GM12878 (cell line): ENCODE measurements at places on chromosomes 3 and 15. TPM values are rescaled to one million over a fixed set of nuclear protein-coding genes. Genes with fewer than 3 reads are reported as not detected.

- no peak overlapping the region for H3K27ac ChIP-seq
- DNase-seq: no peak
- no peaks in the 10 kb centered on the region for H3K4me1 ChIP-seq
- no peaks in the 10 kb centered on the region for H3K27me3 ChIP-seq
- no peaks in the 10 kb centered on the region; the same call in 1 of the 2 replicates for H3K36me3 ChIP-seq
Measured at GRCh38 chr3:67567893-67568292, 86.5 kb downstream of the SUCLG2 start.

- no peaks in the 10 kb centered on the region for H3K27me3 ChIP-seq
- no peak overlapping the region for H3K27ac ChIP-seq
- no peaks in the 10 kb centered on the region for H3K4me1 ChIP-seq
- no peak overlapping the region for H3K4me3 ChIP-seq
- no peaks in the 10 kb centered on the region for H3K36me3 ChIP-seq
Measured at GRCh38 chr3:78875851-78876250, 891.9 kb downstream of the ROBO1 start.

- no peak for DNase-seq
- no peaks in the 10 kb centered on the region for H3K36me3 ChIP-seq
- no peak overlapping the region for H3K27ac ChIP-seq
- no peaks in the 10 kb centered on the region for H3K27me3 ChIP-seq
Measured at GRCh38 chr3:176578316-176578715, 619.0 kb downstream of the TBL1XR1 start.

- no peaks in the 10 kb centered on the region for H3K36me3 ChIP-seq
- H3K4me1 ChIP-seq: no peaks in the 10 kb centered on the region
- no peak overlapping the region for H3K27ac ChIP-seq
- H3K27me3 ChIP-seq: no peaks in the 10 kb centered on the region; the same call in 1 of the 2 replicates
- no peak overlapping the region for H3K4me3 ChIP-seq
Measured at GRCh38 chr3:117665296-117665695, 955.7 kb downstream of the TUSC7 start.

DNA sequence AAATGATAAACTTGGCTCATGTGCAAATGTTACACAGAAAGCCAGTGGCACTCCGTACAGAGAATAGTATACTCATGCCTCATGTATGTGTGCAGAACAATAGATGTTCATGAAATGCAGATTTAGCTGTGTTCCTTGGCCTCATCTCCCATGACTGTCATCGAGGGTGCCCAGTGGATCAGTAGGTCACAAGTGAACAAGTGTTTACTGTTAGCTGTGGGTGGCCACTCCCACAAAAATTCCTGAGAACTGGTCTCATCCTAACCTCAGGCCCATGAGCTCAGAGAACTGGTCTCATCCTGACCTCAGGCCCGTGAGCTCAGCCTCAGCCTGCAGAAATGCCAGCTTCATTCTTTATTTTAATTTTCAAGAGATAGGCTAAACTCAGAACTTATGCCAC, 124.1 kb downstream of the GADL1 start:
- H3K36me3 ChIP-seq: no peaks in the 10 kb centered on the region
- DNase-seq: no peak
- no peaks in the 10 kb centered on the region; the same call in 1 of the 2 replicates for H3K27me3 ChIP-seq
- no peak overlapping the region for H3K27ac ChIP-seq
- H3K4me3 ChIP-seq: no peak overlapping the region
- no peaks in the 10 kb centered on the region for H3K4me1 ChIP-seq

GRCh38 chr3:83734656-83735055, 1224.1 kb upstream of the CADM2 start:
- H3K4me3 ChIP-seq: no peak overlapping the region
- DNase-seq: no peak
- no peaks in the 10 kb centered on the region for H3K27me3 ChIP-seq
- no peak overlapping the region for H3K27ac ChIP-seq

- H3K4me3 ChIP-seq: no peak overlapping the region
- no peaks in the 10 kb centered on the region for H3K36me3 ChIP-seq
- no peak for DNase-seq
- no peaks in the 10 kb centered on the region for H3K4me1 ChIP-seq
- H3K27me3 ChIP-seq: no peaks in the 10 kb centered on the region
- H3K27ac ChIP-seq: no peak overlapping the region
Measured at GRCh38 chr15:61220125-61220524, 9.0 kb downstream of the RORA start.

DNA sequence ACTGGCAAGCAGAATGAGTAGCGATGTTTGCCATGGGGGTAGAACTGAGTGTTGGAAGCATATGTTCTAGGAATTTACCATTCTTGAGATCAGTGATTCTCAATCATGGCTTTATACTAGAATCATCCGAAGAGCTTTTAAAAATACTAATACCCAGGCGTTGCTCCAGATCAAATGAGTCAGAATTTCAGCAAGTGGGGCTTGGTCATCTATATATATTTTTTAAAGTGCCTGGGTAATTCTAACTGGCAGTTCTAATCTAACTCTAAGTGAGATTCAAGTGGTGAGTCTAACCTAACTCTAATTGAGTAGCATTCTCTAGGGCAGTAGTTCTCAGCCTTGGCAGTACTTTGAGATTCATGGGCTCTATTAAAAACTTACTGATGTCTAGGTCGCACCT, 20.8 kb downstream of the TM4SF1 start:
- H3K27me3 ChIP-seq: no peaks in the 10 kb centered on the region
- no peaks in the 10 kb centered on the region for H3K4me1 ChIP-seq
- no peak overlapping the region for H3K27ac ChIP-seq
- H3K36me3 ChIP-seq: no peaks in the 10 kb centered on the region

DNA sequence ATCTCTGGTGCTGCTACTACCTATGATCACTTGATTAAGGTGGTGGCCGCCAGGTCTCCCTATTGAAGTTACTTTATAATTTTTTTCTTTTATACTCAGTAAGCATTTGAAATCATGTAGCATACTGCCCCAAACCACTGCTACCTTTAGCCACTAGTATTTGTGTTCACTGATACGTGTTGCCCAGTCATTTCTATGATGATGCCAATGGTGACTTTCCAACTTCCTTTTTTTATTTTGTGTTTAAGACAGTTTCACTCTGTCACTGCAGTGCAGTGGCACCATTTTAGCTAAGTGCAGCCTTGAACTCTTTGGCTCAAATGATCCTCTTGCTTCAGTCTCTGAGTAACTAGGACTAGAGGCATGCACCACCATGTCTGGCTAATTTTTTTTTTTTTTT, 598.2 kb downstream of the NAALADL2 start:
- DNase-seq: no peak
- H3K4me3 ChIP-seq: no peak overlapping the region
- H3K36me3 ChIP-seq: no peaks in the 10 kb centered on the region
- H3K27ac ChIP-seq: no peak overlapping the region

DNA sequence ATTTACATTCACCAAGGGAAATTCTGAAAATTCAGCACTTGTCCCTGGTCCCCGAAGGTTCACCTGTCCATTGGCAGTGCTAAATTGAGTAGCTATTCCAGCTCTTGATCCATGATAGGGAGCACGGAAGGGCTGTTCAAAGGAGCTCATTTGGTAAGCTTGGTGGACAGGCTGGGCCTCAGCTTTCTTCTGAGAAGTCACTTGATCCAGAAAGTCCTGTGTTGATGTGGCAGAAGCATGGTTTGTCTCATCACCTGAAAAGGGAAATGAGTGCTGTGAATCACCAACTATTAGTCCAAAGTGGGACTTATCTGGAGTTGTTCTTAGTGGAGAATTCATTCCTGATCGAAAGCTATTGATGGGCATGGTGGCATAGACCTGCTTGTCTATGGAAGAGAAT, 19.9 kb upstream of the SLC12A8 start:
- no peak overlapping the region for H3K27ac ChIP-seq
- H3K27me3 ChIP-seq: no peaks in the 10 kb centered on the region
- H3K4me3 ChIP-seq: no peak overlapping the region
- peaks cover 11% of the 10 kb centered on the region for H3K36me3 ChIP-seq

- H3K4me1 ChIP-seq: no peaks in the 10 kb centered on the region
- no peak for DNase-seq
- no peaks in the 10 kb centered on the region; the same call in 1 of the 2 replicates for H3K27me3 ChIP-seq
- no peak overlapping the region for H3K4me3 ChIP-seq
- H3K36me3 ChIP-seq: no peaks in the 10 kb centered on the region
- H3K27ac ChIP-seq: no peak overlapping the region
Measured at GRCh38 chr3:190012784-190013183, 107.9 kb downstream of the P3H2 start.

GRCh38 chr15:74443100-74443909, 9.5 kb upstream of the SEMA7A start:
- H3K4me3 ChIP-seq: no peak overlapping the region
- H3K27ac ChIP-seq: no peak overlapping the region
- H3K27me3 ChIP-seq: no peaks in the 10 kb centered on the region
- DNase-seq: no peak

GRCh38 chr3:152196782-152197181, 71.9 kb upstream of the MBNL1 start:
- peaks cover 37% of the 10 kb centered on the region for H3K4me1 ChIP-seq
- H3K4me3 ChIP-seq: peak overlapping the region; percentile 30; the same call in 1 of the 2 replicates
- DNase-seq: no peak
- H3K36me3 ChIP-seq: no peaks in the 10 kb centered on the region

DNA sequence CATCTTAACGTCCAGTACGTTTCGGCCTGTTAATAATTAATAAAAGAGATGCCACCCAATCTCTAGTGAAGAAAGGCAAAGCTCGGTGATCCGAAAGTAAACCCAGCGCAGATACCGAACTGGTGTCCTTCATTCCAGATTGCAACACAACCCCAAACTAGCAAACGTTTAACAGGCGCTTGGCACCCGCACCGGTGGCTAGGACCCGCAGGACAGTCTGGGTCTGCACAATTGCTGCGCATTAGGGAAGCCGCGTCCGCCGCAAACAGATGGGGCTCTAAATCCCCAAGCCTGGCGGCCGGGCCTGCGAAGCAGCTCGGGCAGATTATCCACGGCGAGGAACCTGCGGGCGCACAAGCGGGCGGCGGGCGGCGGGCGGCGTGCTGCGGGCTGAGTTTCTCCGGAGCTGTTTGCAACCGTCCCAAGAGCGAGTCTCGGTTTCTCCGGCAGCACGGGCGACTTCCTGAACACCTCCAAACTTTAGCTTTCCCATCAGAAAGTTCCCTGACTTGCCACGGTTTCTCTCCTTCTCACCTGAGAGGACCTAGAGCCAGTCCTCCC, 112.1 kb upstream of the ICE2 start:
- H3K27ac ChIP-seq: peak overlapping the region; percentile 71
- DNase-seq: no peak
- no peaks in the 10 kb centered on the region; the same call in 1 of the 2 replicates for H3K27me3 ChIP-seq
- no peaks in the 10 kb centered on the region for H3K36me3 ChIP-seq

GRCh38 chr3:61078048-61078752, 173.1 kb downstream of the FHIT start:
- no peak overlapping the region for H3K4me3 ChIP-seq
- no peaks in the 10 kb centered on the region for H3K36me3 ChIP-seq
- H3K27ac ChIP-seq: no peak overlapping the region
- DNase-seq: no peak

DNA sequence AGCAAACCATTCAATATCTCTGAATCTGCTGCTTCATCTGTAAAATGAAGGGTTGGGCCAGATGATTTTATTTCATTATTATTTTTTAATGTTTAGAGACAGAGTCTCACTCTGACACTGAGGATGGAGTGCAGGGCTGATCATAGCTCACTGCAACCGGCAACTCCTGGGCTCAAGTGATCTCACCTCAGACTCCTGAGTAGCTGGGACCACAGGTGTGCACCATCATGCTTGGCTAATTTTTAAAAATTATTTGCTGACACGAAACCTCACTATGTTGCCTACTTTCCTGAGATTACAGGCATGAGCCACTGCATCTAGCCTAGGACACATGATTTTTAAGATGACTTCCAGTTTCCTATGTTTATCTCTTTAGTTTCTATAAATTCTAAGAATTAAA, 105.8 kb downstream of the P3H2 start:
- no peaks in the 10 kb centered on the region for H3K36me3 ChIP-seq
- no peaks in the 10 kb centered on the region for H3K27me3 ChIP-seq
- DNase-seq: no peak
- H3K4me3 ChIP-seq: no peak overlapping the region

GRCh38 chr15:22780267-22780666, 6.2 kb upstream of the NIPA1 start:
- no peak overlapping the region for H3K27ac ChIP-seq
- H3K27me3 ChIP-seq: no peaks in the 10 kb centered on the region
- H3K4me3 ChIP-seq: no peak overlapping the region
- H3K36me3 ChIP-seq: no peaks in the 10 kb centered on the region
- H3K4me1 ChIP-seq: peaks cover 30% of the 10 kb centered on the region
- no peak for DNase-seq

- H3K27me3 ChIP-seq: no peaks in the 10 kb centered on the region
- no peak overlapping the region for H3K27ac ChIP-seq
- no peak for DNase-seq
Measured at GRCh38 chr15:39215015-39215414, 365.9 kb upstream of the THBS1 start.

- H3K27me3 ChIP-seq: no peaks in the 10 kb centered on the region
- H3K27ac ChIP-seq: no peak overlapping the region
- H3K4me3 ChIP-seq: no peak overlapping the region
- H3K4me1 ChIP-seq: no peaks in the 10 kb centered on the region
- DNase-seq: no peak
- H3K36me3 ChIP-seq: no peaks in the 10 kb centered on the region
Measured at GRCh38 chr15:90114451-90114901, 12.2 kb upstream of the IDH2 start.

DPP8 gene
- 23.5 and 24.7 TPM in 2 replicates for total RNA-seq

SAMMSON gene
- not detected in 2 replicates for total RNA-seq

CHRNA5 gene
- total RNA-seq: 14.3 and 14.8 TPM in 2 replicates

CPA3 gene
- not detected in 2 replicates for total RNA-seq

CHL1 gene
- total RNA-seq: 1.9 and 2.2 TPM in 2 replicates

C3orf52 gene
- 0.15 and 0.19 TPM in 2 replicates for total RNA-seq

FOXL2NB gene
- total RNA-seq: 0.05 TPM in 1 of 2 replicates, not detected in the other

PPM1L gene
- total RNA-seq: 0.21 and 0.33 TPM in 2 replicates

EXD1 gene
- not detected in 2 replicates for total RNA-seq

GHSR gene
- total RNA-seq: not detected in 2 replicates

GOLGA6A gene
- total RNA-seq: not detected in 2 replicates

PLS1 gene
- 1.5 and 1.6 TPM in 2 replicates for total RNA-seq

CPLX3 gene
- total RNA-seq: not detected in 2 replicates
